ENCODE measurements at places on chromosomes 2 and 18. TPM values are rescaled to one million over a fixed set of nuclear protein-coding genes. Genes with fewer than 3 reads are reported as not detected.

The IL1RN gene
- not detected for total RNA-seq

The PLB1 gene
- total RNA-seq = 0.36 TPM

The CMPK2 gene
- 2.2 TPM for total RNA-seq

The MRPL53 gene
- 23.5 TPM for total RNA-seq

The ATOH8 gene
- total RNA-seq = 18.6 TPM

The EMX1 gene
- not detected for total RNA-seq

The GAL3ST2 gene
- total RNA-seq = 0.36 TPM

The GREB1 gene
- 1.1 TPM for total RNA-seq

The PSMA8 gene
- total RNA-seq = not detected

The IL37 gene
- total RNA-seq = not detected

The FOSL2 gene
- total RNA-seq = 86.9 TPM

The CFC1 gene
- total RNA-seq = not detected

The NEU2 gene
- total RNA-seq = not detected
